CD4-positive, CD25-positive, alpha-beta regulatory T cell (primary cell): ENCODE measurements at places on chromosomes 13 and 19. TPM values are rescaled to one million over a fixed set of nuclear protein-coding genes. Genes with fewer than 3 reads are reported as not detected.

DNA sequence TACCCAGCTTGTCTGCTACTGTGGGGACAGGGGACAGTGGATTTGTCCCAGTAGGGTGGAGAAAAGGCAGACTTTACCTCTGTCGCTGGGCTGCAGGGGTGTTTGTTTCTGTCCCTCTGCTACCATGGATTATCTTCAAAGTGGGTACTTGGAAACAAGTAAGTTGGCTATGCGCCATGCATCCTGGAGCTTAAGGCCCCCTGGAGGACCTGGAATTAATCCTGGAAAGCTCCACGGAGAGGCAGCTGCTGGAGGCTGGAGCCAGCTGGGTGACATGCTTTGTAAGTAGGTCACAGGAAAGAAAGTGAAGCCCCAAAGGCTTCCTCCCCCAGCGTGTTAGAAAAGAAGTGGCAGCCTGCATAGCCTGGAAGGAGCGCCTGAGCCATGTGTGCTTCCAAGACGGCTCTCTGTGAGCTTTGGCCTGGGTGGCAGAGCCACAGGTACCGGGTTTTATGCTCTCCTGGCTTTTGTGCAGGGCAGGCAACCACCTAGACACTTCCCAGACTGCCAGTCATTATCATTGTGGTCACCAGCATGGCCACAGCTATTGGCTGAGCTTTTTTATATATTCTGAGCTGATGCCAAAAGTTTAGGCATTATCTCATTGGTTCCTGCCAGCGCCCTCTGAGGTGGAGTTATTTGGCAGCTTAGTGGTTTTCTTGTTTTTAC, 9.5 kb downstream of the B3GLCT start:
- DNase-seq, result no peak

GRCh38 chr13:71039440-71039839, 827.6 kb downstream of the DACH1 start:
- no peak for DNase-seq

DNA sequence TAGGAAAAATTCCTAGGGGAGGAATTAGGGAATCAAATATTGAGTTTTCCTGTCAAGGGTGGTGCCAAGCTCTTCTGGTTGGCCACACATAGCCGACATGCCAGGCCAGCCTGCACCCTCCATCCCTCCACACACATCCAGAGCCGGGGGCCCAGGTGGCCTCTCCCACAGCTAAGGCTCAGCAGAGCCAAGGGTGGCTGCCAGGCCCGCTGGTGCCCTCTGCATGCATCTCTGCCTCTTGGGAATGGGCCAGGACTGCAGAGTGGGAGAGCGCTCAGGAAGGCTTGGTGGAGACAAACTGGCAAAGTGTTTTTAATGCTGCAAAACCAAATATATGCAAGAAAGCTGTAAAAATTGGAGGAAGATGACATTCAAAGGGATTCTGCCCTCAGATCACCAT, 42.7 kb upstream of the GAS6 start:
- no peak for DNase-seq

DNA sequence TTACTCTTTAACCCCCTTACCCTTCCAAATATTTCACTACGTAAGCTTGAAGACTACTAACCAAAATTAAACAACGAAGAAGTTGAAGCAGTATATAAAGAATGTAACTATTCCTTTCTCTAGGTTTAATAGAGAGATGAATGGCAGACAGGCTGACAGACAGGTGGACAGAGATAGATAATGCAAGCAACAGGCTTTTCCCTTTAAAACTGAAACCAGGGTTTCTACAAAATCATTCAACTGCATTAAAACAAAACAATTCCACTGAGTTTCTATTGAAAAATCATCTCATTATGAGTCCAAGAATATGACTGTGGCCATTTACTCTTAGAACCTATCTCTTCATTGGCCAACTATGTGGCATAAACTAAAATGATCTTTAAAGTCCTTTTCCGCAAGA, 15.2 kb downstream of the LNX2 start:
- no peak for DNase-seq

DNA sequence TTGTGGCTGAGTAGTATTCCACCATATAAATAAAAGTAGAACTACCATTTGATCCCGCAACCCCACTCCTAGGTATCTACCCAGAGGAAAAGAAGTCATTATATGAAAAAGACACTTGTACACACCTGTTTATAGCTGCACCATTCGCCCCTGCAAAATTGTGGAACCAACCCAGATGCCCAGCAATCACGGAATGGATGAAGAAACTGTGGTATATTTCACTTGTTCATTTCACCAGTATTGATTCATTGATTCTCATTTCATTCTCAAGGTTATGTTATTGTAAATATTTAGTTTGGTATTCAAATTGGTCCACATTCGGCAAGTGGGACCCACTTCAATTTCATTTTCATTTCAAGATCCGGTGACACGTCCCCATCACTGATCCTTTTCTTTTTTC, 8.2 kb upstream of the RFPL4A start:
- DNase-seq, result no peak

DNA sequence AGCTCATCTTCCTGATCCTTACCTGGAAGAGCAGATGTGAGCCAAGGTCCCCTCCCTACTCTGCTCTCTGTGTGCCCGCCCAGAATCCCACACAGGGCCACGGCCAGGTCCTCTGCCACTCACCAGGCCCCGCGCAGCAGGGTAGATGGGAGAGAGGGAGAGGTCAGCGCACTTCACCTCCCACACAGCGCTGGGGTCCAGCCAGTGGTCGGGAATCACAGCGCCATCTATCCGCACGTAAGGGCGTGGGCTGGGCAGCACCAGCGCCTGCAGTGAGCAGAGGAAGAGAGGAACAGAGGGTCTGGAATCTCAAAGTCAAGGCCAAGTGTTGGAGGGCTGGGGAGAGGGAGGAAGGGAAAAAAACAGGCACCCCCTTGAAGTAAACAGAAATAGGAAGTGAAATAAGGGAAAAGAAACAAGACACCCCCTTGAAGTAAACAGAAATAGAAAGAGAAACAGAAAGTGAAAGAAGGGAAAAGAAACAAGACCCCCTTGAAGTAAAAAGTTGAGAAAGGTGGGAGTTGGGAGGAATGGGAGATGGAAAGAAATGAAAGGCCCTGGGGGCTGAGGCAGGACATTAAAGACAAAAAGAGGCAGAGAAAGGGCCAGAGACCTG, 7.0 kb upstream of the PLA2G4C start:
- no peak for DNase-seq

The MTRF1 gene
- 13.1 TPM for polyA plus RNA-seq

The SIAH3 gene
- polyA plus RNA-seq, result not detected

GRCh38 chr19:31255174-31255799, 93.9 kb downstream of the TSHZ3 start:
- DNase-seq, result no peak

- DNase-seq, result no peak
Measured at GRCh38 chr13:92103689-92104153, 705.3 kb downstream of the GPC5 start.

The DPF1 gene
- polyA plus RNA-seq, result not detected

GRCh38 chr13:52127783-52128702, 830 bp downstream of the NEK5 start:
- DNase-seq, result peak; percentile 72

DNA sequence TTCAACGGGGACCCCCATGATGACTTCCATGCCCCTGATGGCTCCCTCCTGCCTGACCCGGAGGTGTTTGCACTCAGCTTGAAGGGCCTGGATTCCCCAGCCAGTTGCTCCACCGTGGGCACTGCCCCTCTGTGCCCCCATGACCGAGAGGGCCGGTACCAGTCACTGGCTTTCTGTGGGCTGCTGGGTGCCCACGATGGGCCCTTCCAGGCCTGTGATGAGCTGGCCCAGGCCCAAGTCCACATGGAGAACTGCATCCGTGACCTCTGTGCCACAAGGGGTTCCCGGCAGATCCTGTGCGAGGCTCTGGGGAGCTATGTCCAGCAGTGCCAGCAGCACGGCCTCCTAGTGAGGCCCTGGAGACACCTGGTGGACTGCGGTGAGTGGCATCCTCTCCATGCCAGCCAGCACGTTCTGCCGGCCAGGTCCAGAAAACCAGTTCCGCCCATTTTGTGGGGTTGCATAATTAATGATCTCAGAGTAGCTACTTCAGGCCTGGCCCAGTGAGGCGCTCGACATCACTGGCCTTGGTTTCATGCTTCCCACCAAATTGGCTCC, 34.9 kb upstream of the FXYD3 start:
- no peak for DNase-seq

- peak; percentile 63 for DNase-seq
Measured at GRCh38 chr13:41458187-41458760, 924 bp downstream of the RGCC start.

- DNase-seq, result no peak
Measured at GRCh38 chr19:34734537-34735103, 577 bp downstream of the ZNF181 start.

The MUC16 gene
- polyA plus RNA-seq, result not detected

The ITGBL1 gene
- polyA plus RNA-seq, result not detected

DNA sequence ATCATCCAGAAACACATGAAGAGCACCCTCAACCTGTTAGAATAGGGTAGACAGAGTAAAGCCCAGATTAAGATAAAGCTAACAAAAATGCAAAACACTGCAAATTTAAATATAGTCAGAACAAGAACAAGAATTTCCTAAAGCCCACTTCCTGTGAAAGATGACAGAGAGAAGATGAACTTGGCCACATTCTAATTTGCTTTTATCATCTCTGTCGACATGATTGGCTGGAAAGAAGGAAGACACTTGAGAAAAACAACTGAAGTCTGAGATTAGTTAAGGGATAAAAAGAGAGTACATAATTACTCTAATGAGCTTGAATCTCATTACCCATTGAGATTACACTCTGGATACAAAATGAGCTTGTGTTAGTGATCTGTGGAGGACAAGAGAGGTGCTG, 537.6 kb downstream of the KLF5 start:
- no peak for DNase-seq

The SLC5A5 gene
- polyA plus RNA-seq, result 1.4 TPM

DNA sequence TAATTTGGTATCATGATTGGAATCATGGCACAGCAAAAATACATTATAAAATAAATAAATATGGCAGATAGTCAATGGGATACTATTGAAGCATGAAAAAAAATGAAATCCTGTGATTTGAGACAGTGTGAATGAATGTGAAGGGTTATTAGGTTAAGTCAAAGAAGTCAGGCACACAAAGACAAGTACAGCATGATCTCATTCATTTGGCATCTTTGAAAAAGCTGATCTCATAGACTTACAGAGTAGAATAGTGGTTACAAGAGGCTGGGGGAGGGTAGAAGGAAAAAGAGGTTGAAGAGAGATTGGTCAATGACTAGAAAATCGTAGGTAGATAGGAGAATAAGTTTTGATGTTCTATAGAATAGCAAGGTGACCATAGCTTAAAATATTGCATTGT, 295.1 kb upstream of the SLITRK5 start:
- DNase-seq, result no peak

DNA sequence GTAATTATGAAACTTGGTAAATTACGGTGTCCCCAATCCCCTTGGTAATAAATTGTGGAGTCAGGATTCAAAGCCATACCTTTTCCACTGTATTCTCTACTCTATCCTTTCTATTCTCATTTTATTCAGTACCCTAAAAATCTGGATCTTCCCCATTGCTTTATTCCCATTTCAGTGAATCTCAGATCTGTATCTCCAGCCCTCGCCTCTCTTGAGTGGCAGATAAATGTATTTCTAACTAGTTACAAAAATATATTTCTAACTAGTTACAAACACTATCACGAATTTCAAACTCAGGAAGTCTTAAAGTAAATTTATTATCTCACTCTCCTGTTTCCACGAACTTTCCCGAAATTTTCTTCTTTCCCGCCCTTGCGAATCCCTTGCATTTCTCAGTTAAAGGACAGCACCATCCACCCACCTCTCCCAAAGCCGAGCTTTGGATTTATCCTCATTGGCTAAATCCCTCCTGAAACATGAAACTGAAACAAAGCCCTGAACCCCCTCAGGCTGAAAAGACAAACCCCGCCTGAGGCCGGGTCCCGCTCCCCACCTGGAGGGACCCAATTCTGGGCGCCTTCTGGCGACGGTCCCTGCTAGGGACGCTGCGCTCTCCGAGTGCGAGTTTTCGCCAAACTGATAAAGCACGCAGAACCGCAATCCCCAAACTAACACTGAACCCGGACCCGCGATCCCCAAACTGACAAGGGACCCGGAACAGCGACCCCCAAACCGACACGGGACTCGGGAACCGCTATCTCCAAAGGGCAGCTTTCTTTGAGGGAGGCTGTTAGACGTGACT, 164.3 kb upstream of the PABPC3 start:
- DNase-seq, result no peak

The TNFSF13B gene
- 22.2 TPM for polyA plus RNA-seq

GRCh38 chr19:34731019-34731829, 2.8 kb upstream of the ZNF181 start:
- no peak for DNase-seq

GRCh38 chr13:75383064-75383715, 98.8 kb downstream of the TBC1D4 start:
- DNase-seq, result no peak

- no peak for DNase-seq
Measured at GRCh38 chr19:8320564-8321066, 560 bp downstream of the NDUFA7 start.

The ZNF443 gene
- 1.7 TPM for polyA plus RNA-seq

DNA sequence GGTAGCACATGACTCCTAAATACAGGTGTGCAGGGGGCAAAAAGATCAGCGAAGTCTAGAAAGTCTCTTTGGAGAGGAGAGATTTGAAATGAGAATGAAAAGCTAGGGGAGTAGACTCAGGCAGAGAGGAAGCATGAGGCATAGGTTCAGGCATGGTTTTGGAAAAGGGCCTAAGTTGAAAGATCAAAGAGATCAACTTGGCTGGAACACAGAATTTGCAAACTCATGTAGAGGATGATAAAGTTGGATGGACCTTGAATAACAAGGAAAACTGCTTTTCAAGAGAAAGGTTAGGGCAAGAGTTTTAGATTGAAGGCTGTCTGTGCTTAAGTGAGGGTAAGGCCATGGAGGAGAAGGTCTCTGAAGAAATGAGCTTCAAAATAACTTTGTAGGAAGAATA, 47.4 kb upstream of the UBAC2 start:
- DNase-seq, result no peak

The NLRP11 gene
- polyA plus RNA-seq, result not detected

- no peak for DNase-seq
Measured at GRCh38 chr19:22532388-22533300, 101.5 kb upstream of the ZNF492 start.

DNA sequence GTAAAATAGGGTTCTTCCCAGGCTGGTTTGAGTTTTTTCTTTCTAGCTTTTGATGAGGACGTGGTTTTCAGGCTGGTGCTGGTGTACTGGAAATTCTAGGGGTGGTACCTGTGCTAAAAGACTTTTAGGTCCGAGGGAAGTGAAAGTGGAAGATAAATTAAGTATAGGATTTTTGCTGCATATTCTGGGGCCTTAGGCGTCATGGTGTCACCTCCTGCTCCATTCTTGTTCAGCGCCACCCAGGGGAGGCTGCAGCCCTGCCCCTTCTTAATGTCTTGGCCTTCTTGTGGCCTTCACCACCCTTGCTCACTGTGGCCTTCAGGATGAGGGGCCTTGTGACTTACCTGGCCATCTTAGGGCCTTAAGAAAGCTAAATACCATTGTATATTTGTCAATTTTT, 12.4 kb downstream of the ZNF552 start:
- DNase-seq, result no peak

The IGFL1 gene
- not detected for polyA plus RNA-seq

DNA sequence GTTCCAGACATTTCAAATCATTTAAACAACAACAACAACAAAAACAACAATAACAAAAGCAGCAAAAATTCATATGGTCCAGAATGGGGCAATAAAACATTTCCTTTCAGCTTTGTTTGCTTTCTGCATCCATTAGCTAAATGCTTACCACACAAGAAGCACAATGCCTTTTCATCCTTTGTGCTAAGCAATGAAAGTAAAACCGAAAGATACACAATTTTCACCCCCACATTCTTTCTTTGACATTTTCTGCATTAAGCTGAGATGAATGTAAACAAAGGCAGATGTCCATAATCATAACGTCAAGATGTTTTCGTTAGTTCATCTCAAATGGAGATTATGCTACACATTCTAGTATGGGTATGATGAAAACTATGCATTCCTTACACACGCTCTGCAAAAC, 568.5 kb downstream of the SLITRK6 start:
- DNase-seq, result no peak
